Heart left ventricle (tissue), 16 donors: ENCODE measurements at places on chromosomes 4 and X. TPM values are rescaled to one million over a fixed set of nuclear protein-coding genes. Genes with fewer than 3 reads are reported as not detected.
A peak's percentile ranks its signal among the peaks of the same experiment; 100 is the strongest.

Gene SHISA3
- 1.2 TPM for total RNA-seq

Gene CCSER1
- 13.3 TPM for total RNA-seq

Gene DMRTC1B
- total RNA-seq, result not detected

Gene FAM149A
- total RNA-seq, result 6.5 TPM

Gene IL3RA
- 4.0 TPM for total RNA-seq

DNA sequence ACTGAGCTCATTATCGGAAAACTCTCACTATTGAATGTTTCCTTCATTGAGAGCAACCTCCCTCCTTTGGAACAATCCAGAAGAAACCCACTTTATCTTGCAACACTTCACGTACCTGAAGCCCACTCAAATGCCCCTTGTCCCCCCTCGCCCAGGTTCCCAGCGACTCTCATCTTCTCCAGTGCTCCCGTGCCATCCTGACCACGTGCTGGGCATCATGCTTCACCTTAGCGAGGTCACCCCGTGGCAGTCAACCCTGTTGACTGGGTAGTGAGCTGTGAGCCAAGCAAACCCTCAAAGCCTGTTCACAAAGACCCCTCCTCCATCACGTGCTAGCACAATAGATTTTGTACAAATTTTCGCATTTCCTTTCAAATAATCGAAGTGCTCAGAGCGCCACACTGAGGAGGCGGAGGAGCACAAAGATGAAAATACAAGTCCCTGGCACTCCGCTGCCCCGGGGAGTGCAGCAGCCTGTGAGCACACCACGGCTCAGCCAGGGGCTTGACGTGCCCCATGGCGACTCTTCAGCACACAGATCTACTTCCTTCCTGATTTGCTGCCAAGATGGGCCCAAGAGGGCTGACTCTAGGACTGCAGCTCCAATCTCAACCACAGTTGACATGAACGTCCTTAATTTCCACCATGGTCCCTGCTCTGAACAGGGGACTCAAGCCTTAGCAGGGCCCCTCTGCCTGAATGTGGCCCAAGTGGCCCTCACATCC is 15.6 kb downstream of the PDZD4 start:
- no peak for DNase-seq
- H3K4me3 ChIP-seq, result no peak overlapping the region
- H3K27me3 ChIP-seq, result no peaks in the 10 kb centered on the region

DNA sequence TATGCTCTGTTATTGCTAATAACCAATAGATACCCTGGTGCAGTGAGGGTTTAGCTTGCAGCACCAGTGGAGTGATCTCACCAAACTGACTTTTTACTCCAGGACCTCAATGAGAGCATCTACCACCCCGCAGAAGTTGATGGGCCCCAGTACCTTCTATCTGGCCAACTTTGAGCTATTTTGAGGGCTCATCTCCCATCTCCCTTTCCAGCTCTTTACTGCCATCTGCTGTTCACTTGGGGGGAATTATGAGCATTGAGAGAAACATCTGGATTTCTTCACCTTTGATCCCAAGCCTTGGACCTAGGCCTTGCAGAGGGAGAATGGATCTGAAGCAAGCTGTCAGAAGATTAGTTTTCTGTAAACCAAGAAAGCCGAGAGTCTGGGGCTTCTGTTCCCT is 143.6 kb downstream of the TMEM164 start:
- H3K27ac ChIP-seq, result peak overlapping the region; percentile 13
- H3K4me1 ChIP-seq, result peaks cover 10% of the 10 kb centered on the region
- H3K36me3 ChIP-seq, result no peaks in the 10 kb centered on the region

DNA sequence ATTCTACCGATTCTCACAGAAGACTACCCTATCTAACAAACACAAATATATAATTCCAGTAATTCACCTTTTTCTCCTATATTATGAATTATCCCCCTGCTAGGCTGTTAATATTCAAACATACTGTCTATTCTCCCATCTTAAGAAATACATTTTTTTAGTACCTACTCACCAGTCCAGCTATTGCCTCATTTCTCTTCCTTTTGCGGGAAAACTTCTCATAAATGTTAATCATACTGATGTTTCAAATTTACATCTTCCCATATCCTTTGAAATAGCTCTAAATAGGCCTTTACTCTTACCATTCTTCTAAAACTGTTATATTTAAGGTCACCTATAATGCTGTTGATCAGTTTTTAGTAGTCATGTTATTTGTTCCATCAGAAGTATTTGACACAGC is 759.1 kb upstream of the SLIT2 start:
- no peak for DNase-seq
- H3K4me1 ChIP-seq, result no peaks in the 10 kb centered on the region
- H3K27ac ChIP-seq, result no peak overlapping the region
- H3K27me3 ChIP-seq, result no peaks in the 10 kb centered on the region

GRCh38 chr4:4386736-4387392 is at the start of gene NSG1:
Gene NSG1 (plus strand): TSS chr4:4387102. CDS start chr4:4387630, 528 bp downstream.
- H3K27me3 ChIP-seq, result peaks cover 56% of the 10 kb centered on the region
- H3K4me3 ChIP-seq, result peak within 1 kb of the TSS; percentile 62
- H3K27ac ChIP-seq, result no peak within 1 kb of the TSS
- no peaks in the 10 kb centered on the region for H3K36me3 ChIP-seq

DNA sequence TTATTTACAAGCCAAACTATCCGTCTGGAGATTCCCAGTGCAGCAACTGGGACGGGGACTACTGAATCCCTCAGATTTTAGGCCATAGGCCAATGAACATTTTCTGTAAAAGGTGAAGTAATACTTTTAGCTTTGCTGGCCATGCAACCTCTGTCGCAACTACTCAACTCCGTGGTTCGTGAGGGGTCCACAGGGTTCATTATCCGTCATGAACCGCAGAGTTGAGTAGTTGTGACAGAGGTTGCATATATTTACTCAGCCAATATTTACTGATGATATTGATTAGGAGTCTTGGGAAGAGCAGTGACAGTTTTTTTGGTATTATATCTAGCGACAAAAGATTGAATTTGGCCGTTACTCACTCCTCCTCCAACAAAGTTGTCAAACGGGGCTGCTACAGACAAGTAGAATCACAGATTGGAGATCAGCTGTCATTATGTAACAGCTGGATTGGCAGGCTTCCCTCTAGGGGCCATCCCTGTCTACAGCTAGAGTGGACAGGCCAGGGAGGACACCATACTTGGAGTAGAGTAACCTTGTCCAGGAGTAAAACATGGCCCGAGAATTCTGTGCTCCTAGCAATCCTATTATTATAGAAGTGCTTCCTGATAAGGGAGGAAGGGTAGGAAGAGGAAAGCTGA is 37.2 kb upstream of the CD38 start:
- no peak overlapping the region for H3K4me3 ChIP-seq
- H3K4me1 ChIP-seq, result no peaks in the 10 kb centered on the region
- no peaks in the 10 kb centered on the region for H3K36me3 ChIP-seq
- no peaks in the 10 kb centered on the region for H3K27me3 ChIP-seq

- no peak overlapping the region for H3K4me3 ChIP-seq
- DNase-seq, result no peak
- no peak overlapping the region for H3K27ac ChIP-seq
- no peaks in the 10 kb centered on the region for H3K27me3 ChIP-seq
Observed at GRCh38 chrX:8323356-8323755, 141.3 kb upstream of the VCX3B start.

GRCh38 chr4:158015241-158015640 is 157.6 kb downstream of the GASK1B start:
- H3K4me3 ChIP-seq, result no peak overlapping the region
- H3K27me3 ChIP-seq, result no peaks in the 10 kb centered on the region
- DNase-seq, result no peak
- peaks cover 42% of the 10 kb centered on the region for H3K4me1 ChIP-seq

DNA sequence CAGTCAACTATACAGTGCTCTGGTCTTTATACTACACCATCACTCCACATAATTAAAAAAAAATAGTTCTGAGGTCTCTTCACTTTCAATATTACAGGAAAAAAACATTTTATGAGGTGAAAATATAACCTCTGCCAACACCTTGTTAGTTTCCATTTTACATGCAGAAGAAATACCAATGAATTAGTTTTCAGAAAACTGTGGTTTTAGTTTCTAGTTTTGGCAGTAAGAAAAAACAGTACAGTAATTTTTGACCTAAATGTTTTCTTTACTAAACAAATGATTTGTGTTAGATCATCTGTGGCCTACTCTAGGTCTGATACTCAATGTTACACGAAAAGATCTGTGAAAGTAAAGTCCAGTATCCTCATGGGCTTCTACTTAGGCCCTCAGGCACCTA is 10.0 kb downstream of the SULT1E1 start:
- H3K27ac ChIP-seq, result no peak overlapping the region
- DNase-seq, result no peak
- no peaks in the 10 kb centered on the region for H3K4me1 ChIP-seq
- no peaks in the 10 kb centered on the region for H3K27me3 ChIP-seq
- no peak overlapping the region for H3K4me3 ChIP-seq
- H3K36me3 ChIP-seq, result no peaks in the 10 kb centered on the region

GRCh38 chrX:7127056-7127455 is 20.5 kb upstream of the STS start:
- no peaks in the 10 kb centered on the region for H3K4me1 ChIP-seq
- no peaks in the 10 kb centered on the region for H3K36me3 ChIP-seq
- DNase-seq, result no peak
